Activated CD8-positive, alpha-beta memory T cell treated with anti-CD3 and anti-CD28 coated beads, Interleukin-2, amount 10 ng/mL, durations not matched to agents 7 days and 5 days (primary cell): ENCODE measurements at places on chromosomes 5 and 9.

DNA sequence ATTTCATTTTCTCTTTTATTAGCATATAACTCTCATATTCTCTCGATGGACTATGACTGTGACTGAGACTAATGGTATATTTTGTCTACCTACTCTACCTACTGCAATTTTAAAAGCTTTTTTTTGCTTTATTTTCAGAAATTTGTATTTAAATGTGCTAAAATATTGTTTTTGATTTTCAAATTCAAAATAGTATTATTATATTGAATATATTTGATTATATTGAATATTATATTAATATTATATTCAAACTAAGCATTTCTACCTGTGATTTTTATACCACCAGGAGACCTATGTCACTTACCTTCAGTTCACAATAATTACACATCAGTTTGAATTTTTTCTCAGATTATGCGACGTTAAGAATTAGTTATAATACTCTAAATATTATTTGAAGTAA is 700.5 kb upstream of the RGMB start:
- H3K27me3 ChIP-seq: no peaks in the 10 kb centered on the region
- no peak overlapping the region for H3K4me3 ChIP-seq
- H3K4me1 ChIP-seq: peaks cover 2% of the 10 kb centered on the region
- no peaks in the 10 kb centered on the region for H3K36me3 ChIP-seq

DNA sequence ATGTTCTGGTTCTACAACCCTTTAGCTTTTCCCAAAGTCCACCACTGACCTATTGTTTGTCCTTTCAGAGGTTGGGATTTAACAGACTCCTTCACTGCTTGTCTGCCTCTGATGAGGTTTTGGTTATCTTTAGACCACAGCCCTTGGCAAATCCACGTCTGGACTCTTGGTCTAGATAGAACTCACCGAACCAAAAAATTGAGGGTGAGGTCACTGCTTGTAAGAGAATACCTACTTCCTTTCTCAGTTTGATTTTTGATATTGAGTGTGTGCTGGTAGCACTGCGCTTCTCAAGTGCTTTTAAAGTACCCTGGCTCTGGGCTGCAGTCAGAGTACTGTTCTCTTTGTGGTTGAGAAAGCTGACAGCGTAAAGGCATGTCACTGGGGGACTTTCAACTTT is 61.7 kb downstream of the JMY start:
- no peak for DNase-seq
- no peak overlapping the region for H3K4me3 ChIP-seq
- no peak overlapping the region for H3K27ac ChIP-seq
- H3K27me3 ChIP-seq: no peaks in the 10 kb centered on the region

DNA sequence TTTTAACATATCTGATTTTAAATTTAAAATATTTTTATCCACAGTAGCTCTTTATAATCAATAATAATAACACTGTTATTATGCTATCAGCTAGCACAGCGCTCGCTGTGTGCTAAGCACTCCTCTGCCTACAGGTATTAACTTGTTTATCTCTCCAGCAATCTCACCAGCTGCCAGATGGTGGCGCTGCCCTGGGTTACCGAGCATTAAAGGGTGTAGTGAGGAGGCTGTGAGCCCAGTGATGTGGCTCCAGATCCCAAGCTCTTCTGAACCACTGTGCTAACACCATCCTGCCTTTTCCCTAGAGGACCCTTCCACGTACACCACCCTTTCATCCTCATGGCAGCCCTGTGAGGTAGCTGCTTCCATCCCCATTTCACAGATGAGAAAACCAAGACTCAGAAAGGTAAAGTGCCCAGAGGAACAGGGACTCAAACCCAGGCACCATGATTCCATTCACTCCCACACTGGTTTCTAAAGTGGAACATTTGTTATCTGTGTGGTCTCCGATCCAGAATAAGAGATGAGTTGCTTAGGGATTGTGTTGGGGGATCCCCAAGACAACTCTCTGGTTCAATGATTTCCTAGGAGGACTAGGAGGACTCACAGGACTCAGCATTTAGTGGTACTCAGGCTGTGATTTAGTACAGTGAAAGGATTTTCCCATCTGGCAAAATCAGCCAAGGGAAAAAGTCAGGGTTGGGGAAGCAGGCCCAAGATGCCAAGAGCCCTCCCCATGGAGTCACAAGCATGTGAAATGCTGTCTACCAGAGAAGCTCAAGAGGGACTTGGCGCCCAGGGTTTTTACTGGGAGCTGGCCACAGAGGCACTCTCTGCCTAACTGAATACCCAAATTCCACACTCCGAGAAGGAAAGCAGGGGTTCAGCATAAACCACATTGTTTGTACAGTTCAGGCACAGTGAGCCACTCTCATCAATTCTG is 7.0 kb downstream of the IGFBPL1 start:
- H3K36me3 ChIP-seq: no peaks in the 10 kb centered on the region
- H3K4me3 ChIP-seq: no peak overlapping the region
- H3K27ac ChIP-seq: no peak overlapping the region
- DNase-seq: peak; percentile 60
- peaks cover 30% of the 10 kb centered on the region for H3K27me3 ChIP-seq

GRCh38 chr9:87160148-87161102 is 213.1 kb upstream of the GAS1 start:
- no peaks in the 10 kb centered on the region for H3K4me1 ChIP-seq
- H3K4me3 ChIP-seq: no peak overlapping the region
- H3K36me3 ChIP-seq: no peaks in the 10 kb centered on the region
- H3K27ac ChIP-seq: no peak overlapping the region
- no peaks in the 10 kb centered on the region for H3K27me3 ChIP-seq

DNA sequence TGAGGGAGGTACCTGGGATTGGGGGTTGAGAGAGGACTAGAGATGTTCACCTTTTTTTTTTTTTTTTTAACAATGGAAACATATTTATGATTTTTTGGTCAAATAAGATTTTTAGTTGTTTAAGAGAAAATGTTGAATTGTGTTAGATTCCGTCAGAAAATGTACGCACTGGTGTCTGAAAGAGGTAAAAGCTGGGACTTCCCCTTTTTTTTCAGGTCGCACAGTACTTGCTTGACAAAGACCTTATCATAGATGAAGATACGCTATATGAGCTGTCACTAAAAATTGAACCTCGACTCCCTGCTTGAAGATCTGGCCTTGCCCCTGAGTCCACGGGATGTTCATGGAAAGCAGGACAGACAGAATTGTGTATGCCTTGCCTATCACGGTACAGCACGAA is 7.7 kb upstream of the CKMT2 start:
- peaks cover 2% of the 10 kb centered on the region for H3K4me1 ChIP-seq
- no peak overlapping the region for H3K4me3 ChIP-seq
- no peak for DNase-seq
- no peaks in the 10 kb centered on the region for H3K36me3 ChIP-seq
- H3K27me3 ChIP-seq: no peaks in the 10 kb centered on the region

DNA sequence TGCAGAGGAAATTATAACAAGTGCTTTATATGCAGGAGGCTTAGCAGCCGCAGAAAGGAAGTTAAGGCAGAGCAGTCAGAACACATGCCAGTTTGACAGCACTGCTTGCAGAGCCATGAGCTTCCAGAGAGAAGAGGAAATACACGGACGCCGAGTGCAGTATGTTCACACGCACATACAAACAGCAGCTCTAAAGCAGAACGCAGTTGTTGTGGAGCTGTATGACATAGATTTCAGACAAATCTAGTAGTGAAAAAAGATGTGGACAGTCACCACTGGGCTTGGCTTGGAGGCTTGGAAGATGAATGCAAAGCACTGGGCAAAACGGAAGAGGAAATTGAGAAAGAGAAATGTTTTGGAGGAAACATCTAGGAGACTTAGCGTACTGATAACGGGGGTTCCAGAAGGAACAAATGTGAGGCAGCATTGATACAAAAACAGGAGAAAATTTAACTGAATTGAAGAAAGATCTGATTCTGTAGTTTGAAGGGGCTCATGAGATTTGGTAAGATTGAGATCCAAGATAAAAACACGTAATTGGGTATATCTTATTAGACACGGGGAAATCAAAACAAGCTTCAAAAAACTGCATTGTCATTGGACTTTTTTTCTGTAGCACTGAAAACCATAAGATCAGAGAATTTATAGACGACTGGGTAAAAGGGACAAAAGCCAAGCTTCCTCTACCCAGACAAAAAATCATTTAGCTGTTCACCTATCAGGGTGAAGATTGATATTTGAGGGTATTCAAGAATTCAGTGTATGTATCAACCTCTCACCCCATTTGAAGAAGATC is 19.6 kb upstream of the ROPN1L start:
- peaks cover 58% of the 10 kb centered on the region for H3K36me3 ChIP-seq
- no peak overlapping the region for H3K27ac ChIP-seq

- H3K27me3 ChIP-seq: no peaks in the 10 kb centered on the region
- H3K4me1 ChIP-seq: no peaks in the 10 kb centered on the region
- H3K27ac ChIP-seq: no peak overlapping the region
- DNase-seq: no peak
- H3K36me3 ChIP-seq: no peaks in the 10 kb centered on the region
These were observed 385.7 kb downstream of the BNC2 start for GRCh38 chr9:16484744-16485143.

- no peak overlapping the region for H3K4me3 ChIP-seq
- no peaks in the 10 kb centered on the region for H3K4me1 ChIP-seq
- no peaks in the 10 kb centered on the region for H3K27me3 ChIP-seq
- no peaks in the 10 kb centered on the region for H3K36me3 ChIP-seq
- no peak overlapping the region for H3K27ac ChIP-seq
These were observed 235.8 kb downstream of the TMEM38B start for GRCh38 chr9:105930011-105930627.
